Foreskin fibroblast (primary cell): ENCODE measurements at places on chromosomes 1 and 21.

GRCh38 chr1:241485145-241485544, 34.4 kb downstream of the FH start:
- DNase-seq = no peak

DNA sequence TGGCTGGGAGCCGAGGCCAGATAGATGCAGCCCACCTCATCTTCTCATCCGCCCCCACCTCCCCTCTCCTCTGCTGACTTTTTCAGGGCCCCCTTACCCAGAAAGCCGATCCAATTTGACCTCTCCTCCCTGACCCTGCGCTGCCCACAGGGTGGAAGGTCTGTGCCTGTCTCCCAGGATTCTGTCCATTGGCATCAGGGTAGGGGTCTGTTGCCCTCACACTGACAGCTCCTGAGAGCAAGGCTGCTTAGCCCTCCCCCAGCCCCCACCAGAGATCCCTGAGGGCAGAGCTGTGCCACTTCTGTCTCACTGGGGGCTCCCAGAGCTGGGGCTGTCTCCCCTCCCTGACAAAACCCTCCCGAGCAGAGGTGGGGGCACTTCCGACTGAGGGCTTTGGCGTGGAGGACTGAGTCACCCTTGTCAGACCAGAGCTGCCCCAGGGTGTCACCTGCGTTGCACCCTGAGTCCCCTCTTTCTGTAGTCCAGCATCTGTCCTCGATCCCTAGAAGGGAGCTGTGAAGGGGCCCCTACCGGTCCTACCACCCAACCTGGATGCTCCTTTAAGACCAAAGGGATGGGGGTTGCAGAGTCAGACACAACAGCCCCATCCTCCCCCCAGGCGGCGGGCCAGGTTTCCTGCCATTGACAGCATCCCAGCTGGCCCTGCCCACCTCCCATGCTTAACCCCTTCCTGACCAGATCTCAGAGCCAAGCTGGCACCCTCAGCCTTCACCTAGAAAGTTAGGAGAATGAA, 2.4 kb upstream of the FAM110D start:
- DNase-seq = no peak

- DNase-seq = no peak
These were observed 56.3 kb downstream of the KCNAB2 start for GRCh38 chr1:6101826-6102531.

DNA sequence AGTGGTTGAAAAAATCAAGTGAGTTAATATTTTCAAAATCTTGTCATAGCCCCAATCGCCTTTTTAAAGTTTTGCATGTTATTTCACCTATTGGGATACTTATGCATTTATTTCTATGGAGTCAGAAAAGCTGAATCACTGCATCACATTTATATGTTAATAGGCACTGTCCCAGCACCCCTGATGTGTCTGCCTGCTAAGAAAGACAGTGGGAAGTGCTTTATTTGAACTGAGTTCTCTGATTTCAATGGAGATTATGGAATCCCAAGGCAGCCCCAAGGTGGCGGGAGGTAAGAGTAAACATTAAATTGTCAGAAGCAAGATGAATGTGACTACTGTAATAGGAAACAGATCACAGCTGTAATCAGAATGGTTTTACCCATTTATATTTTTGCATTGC, 2225.7 kb downstream of the NCAM2 start:
- DNase-seq = no peak

- DNase-seq = no peak
These were observed 10.8 kb downstream of the CCDC24 start for GRCh38 chr1:44002165-44002564.

- DNase-seq = no peak
These were observed 2.5 kb upstream of the DENND2D start for GRCh38 chr1:111202707-111203623.

- no peak for DNase-seq
These were observed 8.0 kb upstream of the SLC30A2 start for GRCh38 chr1:26053718-26054560.

- DNase-seq = no peak
These were observed 30.7 kb downstream of the TNFRSF1B start for GRCh38 chr1:12197483-12197880.

DNA sequence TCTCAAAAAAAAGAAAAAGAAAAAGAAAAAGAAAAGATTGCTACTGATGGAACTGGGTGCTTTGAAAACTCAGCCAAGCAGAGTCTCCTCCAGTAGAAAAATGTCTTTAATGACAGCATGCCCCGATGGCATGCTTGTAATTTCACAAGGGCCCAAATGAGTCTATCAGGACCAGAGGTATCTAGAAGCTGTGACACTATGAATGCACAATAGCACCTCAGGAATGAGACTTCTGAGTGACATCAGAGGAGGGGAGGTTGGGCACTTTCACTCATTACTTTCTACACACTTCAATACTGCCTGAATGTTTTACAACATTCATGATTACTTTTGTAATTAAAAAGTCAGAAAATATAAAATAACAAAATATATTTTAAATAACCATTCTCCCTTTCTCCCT, 15.1 kb upstream of the CD58 start:
- DNase-seq = no peak

DNA sequence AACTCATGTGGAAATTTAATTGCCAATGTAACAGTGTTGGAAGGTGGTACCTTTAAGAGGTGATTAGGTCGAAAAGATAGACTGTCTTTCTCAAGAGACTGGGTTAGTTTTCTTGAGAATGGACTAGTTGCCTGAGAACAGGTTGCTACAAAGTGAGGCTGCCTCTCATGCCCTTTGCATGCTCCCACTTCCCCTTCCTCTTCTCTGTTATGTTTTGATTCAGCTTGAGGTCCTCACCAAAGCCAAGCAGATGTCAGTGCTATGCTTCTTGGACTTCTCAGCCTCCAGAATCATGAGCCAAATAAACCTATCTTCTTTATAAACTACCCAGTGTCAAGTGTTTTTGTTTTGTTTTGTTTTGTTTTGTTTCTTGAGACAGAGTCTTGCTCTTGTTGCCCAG, 187.0 kb upstream of the RUNX1 start:
- DNase-seq = no peak

- peak; percentile 86 for DNase-seq
These were observed 3.8 kb downstream of the FBXO2 start for GRCh38 chr1:11650331-11650991.

GRCh38 chr21:37878946-37879660, 37.2 kb downstream of the KCNJ6 start:
- peak; percentile 71 for DNase-seq

DNA sequence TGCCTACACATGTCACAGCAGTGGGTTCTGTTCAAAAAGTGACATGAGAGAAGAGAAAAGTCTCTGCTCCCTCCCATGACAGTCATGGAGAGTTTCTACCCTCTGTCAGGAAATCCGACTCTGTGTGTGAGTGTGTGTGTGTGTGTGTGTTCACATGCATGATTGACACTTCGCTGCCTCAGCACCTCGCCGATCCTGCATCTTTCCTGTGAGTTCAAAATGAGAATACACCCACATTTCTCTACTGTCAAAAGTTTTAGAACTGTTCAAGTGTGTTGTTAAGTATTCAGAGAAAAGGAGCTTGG, 46.2 kb upstream of the COX20 start:
- no peak for DNase-seq

DNA sequence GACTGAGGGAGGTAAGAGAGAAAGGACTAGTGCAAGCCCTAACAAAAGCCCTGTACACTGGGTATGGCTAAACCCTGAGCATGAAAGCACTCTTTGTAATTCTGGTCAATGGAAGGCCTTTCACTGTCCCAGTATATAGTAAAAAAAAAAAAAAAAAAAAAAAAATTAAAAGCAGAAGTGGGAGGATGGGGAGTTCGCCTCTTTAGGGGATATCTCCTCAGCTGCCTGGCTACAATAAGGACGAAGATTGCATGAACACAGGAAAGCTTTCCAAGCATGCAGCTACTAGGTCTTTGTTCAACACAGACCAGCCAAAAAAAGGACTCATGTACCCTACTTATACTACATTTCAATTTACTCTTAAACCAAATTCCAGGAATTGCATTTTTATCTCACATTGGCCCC, 59.1 kb downstream of the EIF4G3 start:
- DNase-seq = no peak

DNA sequence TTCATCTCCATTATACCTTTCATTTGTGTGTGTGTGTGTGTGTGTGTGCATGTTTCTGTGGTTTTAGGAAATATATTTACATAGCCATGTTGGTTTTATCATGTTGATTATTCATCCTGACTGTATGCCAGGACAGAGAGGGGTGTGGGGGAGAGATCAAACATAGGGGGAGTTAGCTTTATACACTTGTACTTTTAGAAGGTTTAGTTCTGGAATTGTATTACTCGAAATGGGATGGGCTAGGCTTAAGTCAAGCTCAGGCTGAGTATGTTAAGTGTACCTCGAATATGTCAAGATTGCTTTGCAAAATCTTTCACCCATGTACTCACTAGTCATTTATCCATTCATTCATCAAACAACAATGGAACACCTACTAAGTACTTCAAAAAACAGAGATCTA, 123.3 kb downstream of the HMCN1 start:
- peak; percentile 18 for DNase-seq

GRCh38 chr21:43302062-43302700, 124.8 kb downstream of the SIK1 start:
- no peak for DNase-seq

GRCh38 chr1:20376171-20376570, 85.5 kb downstream of the VWA5B1 start:
- DNase-seq = no peak

- no peak for DNase-seq
These were observed 11.6 kb downstream of the EIF4G3 start for GRCh38 chr1:21165076-21165475.

DNA sequence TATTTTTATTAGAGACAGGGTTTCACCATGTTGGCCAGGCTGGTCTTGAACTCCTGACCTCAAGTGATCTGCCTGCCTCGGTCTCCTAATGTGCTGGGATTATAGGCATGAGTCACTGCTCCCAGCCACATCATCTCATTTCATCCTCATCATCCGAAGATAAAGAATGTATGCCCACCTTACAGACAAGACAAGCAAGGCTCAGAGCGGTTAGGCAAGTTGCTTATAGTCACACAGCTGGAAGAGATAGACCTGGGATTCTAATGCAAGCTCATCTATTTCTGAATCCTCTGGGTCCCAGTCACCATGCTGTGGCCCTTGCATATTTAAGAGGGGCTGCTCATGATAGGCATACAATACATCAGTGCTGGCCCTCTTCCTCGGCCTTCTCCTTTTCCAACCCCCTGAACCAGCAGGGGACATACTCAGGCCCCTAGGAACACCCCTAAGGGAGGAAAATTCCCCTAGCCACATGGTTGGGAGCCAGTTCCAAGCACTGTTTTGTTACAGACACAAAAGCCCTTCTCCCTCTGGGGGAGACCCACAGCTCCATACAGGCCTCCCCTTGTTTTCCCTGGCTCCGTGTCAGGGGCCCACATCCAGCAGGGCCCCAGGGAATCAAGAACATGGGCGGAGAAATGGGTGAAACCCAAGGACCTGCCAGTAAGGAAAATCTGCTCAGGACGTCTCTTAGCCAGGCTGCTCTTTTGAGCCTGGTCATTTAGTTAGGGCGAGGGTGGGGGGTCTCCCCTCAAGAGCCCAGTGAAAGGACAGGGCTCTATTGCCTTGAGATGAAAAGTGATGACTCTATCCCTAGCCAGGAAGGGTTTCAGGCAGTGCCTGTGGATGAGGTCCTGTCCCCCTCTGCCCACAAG, 6.9 kb downstream of the CSRP1 start:
- DNase-seq = no peak
